ENCODE measurements at places on chromosomes 7 and 10.

DNA sequence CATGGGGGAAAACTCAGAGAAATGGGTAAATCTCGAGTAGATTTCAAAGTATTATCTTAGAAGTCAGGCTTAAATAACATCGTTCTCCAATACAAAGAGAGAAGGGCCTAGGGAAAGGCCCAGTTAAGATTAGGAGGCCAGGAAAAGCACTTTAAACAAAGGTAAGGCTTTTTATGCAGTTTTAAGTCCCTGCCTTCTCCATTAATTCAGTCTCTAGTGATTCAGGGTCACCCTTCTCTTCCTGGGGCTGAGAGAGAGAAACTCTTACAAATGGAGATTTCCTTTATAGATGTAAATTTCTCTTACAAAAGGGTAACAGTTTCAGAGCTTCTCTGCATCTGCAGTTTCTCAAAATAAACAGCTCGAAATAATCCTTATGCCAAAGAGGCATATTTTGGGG is 179.3 kb downstream of the HECW1 start:
- H3K4me3 ChIP-seq: no peak overlapping the region
- no peak overlapping the region for H3K27ac ChIP-seq
- no peak for DNase-seq

DNA sequence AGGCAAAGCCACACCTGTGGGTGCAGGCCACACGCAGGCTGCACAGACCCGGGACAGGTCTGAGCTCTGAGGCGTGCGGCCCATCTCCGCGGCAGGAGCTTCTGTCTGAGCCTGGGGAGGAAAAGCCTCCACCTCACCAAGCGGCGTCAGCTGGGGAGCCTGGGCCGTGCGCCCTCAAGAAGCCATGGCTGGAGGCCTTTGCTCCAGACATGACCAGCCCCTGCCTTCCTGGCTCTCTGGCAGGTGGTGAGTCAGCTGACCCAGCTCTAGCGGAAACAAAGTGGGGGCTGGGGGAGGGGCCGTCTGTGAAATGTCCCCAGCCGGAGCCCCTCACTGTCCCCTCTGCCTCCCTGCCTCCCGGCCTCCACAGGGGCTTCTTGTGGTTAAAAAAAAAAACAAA is 12.5 kb downstream of the GPER1 start:
- no peaks in the 10 kb centered on the region for H3K4me1 ChIP-seq
- H3K27me3 ChIP-seq: no peaks in the 10 kb centered on the region
- no peaks in the 10 kb centered on the region for H3K36me3 ChIP-seq
- peak; percentile 24 for DNase-seq
- no peak overlapping the region for H3K27ac ChIP-seq

GRCh38 chr10:114634609-114634979 is 23.5 kb downstream of the ABLIM1 start:
- DNase-seq: peak; percentile 80
- no peaks in the 10 kb centered on the region for H3K27me3 ChIP-seq
- H3K4me1 ChIP-seq: peaks cover 34% of the 10 kb centered on the region
- H3K27ac ChIP-seq: peak overlapping the region; percentile 44

DNA sequence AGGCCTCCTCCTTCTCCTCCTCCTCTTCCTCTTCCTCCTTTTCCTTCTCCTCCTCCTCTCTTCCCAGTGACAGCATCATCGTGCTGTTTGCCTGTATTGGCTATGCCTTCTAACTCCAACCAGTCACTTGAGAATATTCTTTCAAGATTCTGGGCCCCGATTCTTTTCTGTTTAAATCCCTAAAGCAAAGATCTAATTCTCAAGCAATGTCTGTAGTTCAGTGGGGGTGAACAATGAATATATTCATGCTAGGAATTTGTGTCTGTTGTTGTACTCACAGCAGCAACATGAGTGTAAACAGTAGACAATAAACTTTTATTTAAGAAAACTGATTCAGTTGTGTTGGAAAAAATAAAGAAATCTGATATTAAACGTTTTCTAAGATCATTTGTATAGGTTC is 30.7 kb downstream of the NUDT5 start:
- peaks cover 4% of the 10 kb centered on the region for H3K36me3 ChIP-seq
- H3K4me1 ChIP-seq: no peaks in the 10 kb centered on the region
- H3K27ac ChIP-seq: no peak overlapping the region
- DNase-seq: no peak
- no peak overlapping the region for H3K4me3 ChIP-seq

DNA sequence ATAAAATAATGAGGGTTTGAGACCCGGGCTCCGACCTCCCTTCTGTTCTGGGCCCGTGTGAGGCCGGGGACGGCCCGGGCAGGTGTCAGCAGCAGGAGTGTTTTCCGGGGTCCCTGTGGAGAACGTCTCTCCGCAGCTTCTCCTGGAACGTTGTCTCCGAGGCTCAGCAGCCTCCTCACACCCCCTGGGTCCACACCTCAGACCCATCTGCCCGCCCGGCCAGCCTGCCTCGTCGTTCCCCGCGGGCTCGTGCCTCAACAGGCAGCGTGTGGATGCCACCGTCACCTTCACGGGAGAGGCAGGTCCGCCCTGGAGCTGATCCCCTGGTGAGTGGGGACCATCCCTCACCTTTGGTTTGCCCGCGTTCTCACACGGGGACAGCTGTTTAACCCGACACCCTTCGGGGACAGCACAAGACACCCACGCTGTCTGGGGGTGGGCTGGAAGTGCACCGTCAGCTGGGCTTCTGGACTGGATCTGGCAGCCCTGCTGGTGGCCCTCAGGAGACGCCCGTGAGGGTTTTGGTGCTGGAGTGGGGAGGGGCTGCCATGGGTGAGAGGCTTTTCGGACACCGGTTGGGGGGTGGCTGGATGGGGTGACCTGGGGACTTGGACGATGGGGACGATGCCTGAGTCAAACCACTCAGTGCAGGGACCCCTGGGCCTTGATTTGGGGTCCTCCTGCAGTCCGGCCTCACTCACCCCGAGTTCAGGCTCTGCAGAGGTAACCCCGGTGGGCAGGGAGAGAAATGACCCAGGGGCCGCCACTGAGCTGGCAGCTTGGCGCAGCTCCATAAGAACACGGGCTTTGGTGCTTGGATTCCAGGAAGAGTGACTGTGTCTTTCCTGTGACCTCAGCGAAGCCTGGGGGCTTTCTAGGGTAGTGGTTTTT is 131.7 kb downstream of the DNAJB6 start:
- no peaks in the 10 kb centered on the region for H3K4me1 ChIP-seq
- no peak overlapping the region for H3K27ac ChIP-seq
- no peak for DNase-seq
- peaks cover 4% of the 10 kb centered on the region for H3K27me3 ChIP-seq

- DNase-seq: peak; percentile 75
- H3K36me3 ChIP-seq: no peaks in the 10 kb centered on the region
- no peaks in the 10 kb centered on the region for H3K27me3 ChIP-seq
- H3K4me3 ChIP-seq: no peak overlapping the region
- no peak overlapping the region for H3K27ac ChIP-seq
Observed at GRCh38 chr10:6279540-6280267, 77.0 kb downstream of the PFKFB3 start.

DNA sequence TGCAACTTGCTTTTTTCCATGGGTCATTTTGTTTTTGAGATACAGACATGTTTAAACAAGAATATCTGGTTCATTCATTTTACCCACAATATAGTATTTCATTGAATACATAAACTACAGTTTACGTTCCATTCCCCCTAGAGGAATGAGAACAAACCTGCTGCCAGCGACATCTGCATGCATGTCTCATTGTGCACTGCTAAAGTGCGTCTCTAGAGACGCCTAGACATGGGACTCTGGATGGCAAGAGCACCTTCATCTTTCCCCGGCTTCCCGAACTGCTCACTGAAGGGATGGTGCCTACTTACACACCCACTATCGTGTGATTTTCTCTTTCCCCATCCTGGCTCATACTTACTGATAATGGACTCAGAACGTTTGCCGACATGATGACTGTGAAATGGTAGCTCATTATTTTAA is 1.2 kb upstream of the ZNF777 start:
- no peaks in the 10 kb centered on the region for H3K36me3 ChIP-seq
- no peaks in the 10 kb centered on the region for H3K27me3 ChIP-seq
- no peak overlapping the region for H3K4me3 ChIP-seq
- H3K27ac ChIP-seq: no peak overlapping the region

DNA sequence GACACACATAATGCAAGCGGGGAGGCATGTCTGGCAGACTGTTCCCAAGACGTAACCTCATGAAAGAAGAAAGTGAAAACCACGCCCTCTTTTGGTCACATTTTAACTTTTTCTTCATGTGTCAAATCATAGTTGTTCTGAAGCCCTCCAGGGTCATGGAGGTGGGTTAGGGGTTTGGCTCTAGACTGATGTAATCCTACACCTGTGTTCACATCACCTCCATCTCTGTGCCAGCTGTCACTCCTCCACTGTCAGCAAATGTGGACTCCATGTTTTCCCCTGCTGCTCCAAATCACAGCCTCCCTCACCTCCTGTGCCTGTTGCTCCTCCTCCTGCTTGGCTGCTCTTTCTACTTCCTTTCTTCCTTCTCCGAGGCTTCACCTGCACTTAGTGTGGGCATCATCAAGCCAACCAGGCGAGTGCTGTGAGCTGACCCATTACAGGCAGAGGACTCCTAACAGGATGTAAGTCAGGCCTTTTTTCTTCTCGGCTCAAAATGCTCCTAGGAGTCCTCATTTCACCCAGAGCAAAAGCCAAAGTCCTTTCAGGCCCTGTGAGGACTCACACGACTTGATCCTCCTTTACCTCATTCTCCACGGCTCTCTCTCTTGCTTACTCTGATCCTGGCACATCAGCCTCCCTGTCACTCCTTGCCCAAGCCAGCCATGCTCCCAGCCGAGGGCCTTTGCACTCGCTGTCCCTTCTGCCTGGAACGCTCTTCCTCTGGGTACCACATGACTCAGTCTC is 66.4 kb upstream of the IFRD1 start:
- H3K36me3 ChIP-seq: no peaks in the 10 kb centered on the region
- DNase-seq: peak; percentile 26
- H3K4me3 ChIP-seq: no peak overlapping the region
- H3K27ac ChIP-seq: no peak overlapping the region
- no peaks in the 10 kb centered on the region for H3K4me1 ChIP-seq

GRCh38 chr7:2687338-2687869 is 598 bp upstream of the AMZ1 start:
- peaks cover 6% of the 10 kb centered on the region for H3K4me1 ChIP-seq
- H3K27ac ChIP-seq: no peak overlapping the region
- no peaks in the 10 kb centered on the region for H3K36me3 ChIP-seq
- H3K27me3 ChIP-seq: peaks cover 27% of the 10 kb centered on the region
- H3K4me3 ChIP-seq: peak overlapping the region; percentile 32

- H3K4me1 ChIP-seq: peaks cover 4% of the 10 kb centered on the region
Observed at GRCh38 chr7:2279896-2280295, 34.3 kb downstream of the SNX8 start.

GRCh38 chr7:18401757-18402156 is 93.8 kb upstream of the HDAC9 start:
- H3K4me1 ChIP-seq: peaks cover 2% of the 10 kb centered on the region
- H3K27me3 ChIP-seq: no peaks in the 10 kb centered on the region
- DNase-seq: no peak
- no peak overlapping the region for H3K27ac ChIP-seq
- H3K4me3 ChIP-seq: no peak overlapping the region

- peaks cover 5% of the 10 kb centered on the region for H3K4me1 ChIP-seq
- H3K4me3 ChIP-seq: no peak overlapping the region
- DNase-seq: peak; percentile 93
Observed at GRCh38 chr7:81499262-81500116, 270.4 kb downstream of the HGF start.

DNA sequence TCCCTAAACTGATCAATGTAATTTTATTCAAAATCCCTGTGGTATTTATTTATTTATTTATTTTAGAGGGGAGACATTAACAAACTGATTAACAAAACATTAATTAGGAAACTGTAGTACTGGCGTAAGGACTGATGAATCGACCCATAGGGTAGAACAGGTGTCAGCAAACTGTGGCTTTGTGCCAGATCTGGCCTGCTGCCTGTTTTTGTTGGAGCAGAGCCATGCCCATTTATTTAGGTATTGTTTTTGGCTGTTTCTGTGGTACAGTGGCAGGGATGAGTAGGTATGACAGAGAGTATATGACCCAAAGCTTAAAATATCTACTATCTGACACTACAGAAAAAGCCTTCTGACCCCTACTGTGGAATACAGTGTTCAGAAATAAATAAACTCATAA is 332.5 kb upstream of the ETV1 start:
- no peaks in the 10 kb centered on the region for H3K4me1 ChIP-seq
- H3K27ac ChIP-seq: no peak overlapping the region
- H3K4me3 ChIP-seq: no peak overlapping the region
- no peaks in the 10 kb centered on the region for H3K36me3 ChIP-seq
- H3K27me3 ChIP-seq: no peaks in the 10 kb centered on the region

- no peak for DNase-seq
- H3K27me3 ChIP-seq: peaks cover 2% of the 10 kb centered on the region
- no peak overlapping the region for H3K27ac ChIP-seq
- no peak overlapping the region for H3K4me3 ChIP-seq
- H3K36me3 ChIP-seq: no peaks in the 10 kb centered on the region
Observed at GRCh38 chr7:36304099-36304425, 85.6 kb upstream of the ANLN start.

DNA sequence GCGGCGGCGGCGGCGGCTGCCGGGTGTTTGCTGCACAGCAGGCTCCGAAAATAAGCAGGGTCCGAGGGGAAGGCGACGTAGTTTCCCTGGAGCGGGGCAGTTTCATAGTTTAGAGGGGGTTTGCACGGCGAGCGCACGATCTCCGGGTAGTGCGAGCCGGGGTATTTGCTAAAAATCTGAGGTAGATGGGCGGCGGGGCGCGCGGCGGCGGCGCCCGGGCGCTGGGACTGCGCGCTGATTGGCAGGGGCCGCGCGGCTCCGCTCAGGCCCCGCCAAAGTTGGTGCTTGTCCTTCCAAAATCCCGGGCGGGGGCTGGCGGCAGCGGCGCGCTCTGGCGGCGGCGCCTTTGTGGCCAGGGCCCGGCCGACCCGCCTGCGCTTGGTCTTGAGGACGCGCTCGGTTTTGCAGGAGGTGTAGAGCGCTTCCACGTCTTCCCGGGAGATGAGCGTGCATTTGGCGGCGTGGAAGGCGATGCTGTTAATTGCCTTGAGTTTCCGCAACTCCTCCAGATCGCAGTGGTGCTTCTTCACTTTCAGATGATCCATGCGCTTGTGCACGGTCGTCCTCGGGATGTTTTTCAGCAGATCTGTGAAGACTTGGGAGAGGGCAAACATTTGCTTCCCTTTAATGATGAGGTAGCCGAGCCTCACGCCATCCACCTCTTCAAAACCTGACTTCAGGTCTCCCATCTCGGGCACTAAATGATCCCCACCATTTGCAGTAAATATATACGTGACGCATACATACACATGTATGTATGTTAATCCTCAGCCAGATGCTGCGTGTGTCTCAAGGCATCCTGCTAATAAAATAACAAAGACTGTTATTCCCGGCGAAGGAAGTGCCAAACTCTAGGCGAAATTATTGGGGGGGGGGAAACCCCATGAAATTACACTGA is 8.1 kb downstream of the SKIDA1 start:
- peak overlapping the region; percentile 1 for H3K27ac ChIP-seq
- H3K27me3 ChIP-seq: no peaks in the 10 kb centered on the region
- peak overlapping the region; percentile 30 for H3K4me3 ChIP-seq
- H3K36me3 ChIP-seq: no peaks in the 10 kb centered on the region
- peak; percentile 72 for DNase-seq

- no peaks in the 10 kb centered on the region for H3K27me3 ChIP-seq
Observed at GRCh38 chr10:66575251-66575855, 350.5 kb upstream of the LRRTM3 start.
